Vagina (tissue), 2 donors: ENCODE measurements at places on chromosomes 16 and 17. TPM values are rescaled to one million over a fixed set of nuclear protein-coding genes. Genes with fewer than 3 reads are reported as not detected.
A peak's percentile ranks its signal among the peaks of the same experiment; 100 is the strongest.

GRCh38 chr17:80526116-80526910 lies 18.3 kb upstream of the RPTOR start:
- no peak overlapping the region for H3K27ac ChIP-seq
- H3K4me1 ChIP-seq: peaks cover 7% of the 10 kb centered on the region
- no peak for DNase-seq

The CIBAR2 gene
- not detected for total RNA-seq

DNA sequence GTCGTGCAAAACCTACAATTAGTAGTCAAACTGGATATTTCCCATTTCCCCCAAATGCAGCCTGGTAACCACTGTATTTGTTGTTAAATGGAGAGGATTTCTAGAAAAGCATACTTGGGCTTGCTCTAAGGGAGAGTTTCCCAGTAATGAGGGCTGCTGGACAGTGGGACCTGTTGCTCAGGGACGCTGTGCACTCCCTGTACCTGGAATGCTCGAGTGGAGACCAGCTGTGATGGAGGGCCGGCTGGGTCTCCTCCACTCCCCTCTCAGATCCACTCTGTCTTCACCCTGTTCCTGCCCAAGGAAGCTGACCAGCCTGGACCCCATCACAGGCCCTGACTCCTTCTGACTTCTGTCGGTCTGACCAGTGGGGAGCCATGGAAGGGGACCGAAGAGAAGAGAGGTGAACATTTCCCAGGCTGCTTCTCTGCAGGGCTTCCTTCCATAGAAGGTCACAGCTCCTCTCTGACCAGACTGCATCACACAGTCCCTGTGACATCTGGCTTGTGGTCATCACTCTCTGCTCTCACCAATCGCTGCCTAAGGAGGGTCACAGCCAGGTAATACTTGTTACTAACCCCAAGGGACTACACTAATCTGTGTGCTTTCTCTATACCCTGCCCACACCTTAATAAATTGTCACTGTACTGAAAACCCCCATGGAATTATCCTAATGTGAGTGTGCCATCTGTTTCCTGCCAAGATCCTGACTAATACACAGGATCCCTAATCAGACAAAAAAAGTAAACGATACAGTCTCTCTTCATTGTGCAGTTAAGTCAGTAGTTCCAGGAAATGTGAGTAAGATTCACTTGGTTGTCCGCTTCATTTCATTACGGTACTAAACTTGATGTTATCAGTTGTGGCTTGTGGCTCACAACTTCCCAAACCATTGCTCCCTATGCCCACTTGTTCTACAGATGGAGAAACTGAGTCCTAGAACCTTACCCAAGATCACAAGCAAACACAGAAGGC lies 102.4 kb downstream of the CCT6B start:
- no peaks in the 10 kb centered on the region for H3K36me3 ChIP-seq
- no peaks in the 10 kb centered on the region for H3K4me1 ChIP-seq
- DNase-seq: no peak
- no peak overlapping the region for H3K4me3 ChIP-seq
- no peaks in the 10 kb centered on the region for H3K27me3 ChIP-seq
- H3K27ac ChIP-seq: no peak overlapping the region

DNA sequence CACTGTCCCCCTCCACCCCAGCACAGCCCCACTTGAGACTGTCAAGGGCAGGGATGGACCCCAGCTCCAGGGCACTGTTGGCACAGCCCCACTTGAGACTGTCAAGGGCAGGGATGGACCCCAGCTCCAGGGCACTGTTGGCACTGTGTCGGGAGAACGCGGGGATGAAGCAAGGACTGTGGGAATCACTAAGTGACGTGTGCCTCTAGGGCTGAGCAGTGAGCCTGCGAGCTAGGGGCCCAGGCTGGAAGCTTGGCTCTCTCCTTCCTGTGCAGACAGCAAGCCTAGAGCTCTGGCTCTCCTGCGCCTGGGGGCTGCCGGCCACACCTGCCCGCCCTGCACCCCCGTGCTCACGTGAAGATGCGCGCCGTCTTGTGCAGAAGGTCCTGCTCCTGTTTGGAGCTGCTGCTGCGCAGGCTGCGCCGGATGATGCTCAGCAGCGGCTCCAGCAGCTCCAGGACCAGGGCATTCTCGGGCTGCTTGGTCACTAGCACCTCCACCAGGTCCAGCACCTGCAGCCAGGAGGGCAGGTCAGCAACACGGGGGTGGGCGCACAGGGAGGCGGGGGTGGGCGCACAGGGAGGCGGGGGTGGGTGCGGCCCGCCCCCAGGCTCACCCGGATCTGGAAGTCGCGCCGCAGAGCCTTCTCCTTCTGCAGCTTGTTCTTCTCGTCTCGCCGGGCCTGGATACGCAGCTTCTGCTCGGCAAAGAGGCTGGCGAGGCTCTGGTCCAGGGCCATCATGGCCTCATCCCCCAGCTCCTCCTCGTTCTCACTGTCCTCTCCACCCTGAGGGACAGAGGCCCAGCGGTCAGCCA lies 10.8 kb downstream of the MYBBP1A start:
- no peaks in the 10 kb centered on the region for H3K4me1 ChIP-seq
- DNase-seq: no peak
- H3K4me3 ChIP-seq: no peak overlapping the region
- no peaks in the 10 kb centered on the region for H3K27me3 ChIP-seq
- peaks cover 77% of the 10 kb centered on the region for H3K36me3 ChIP-seq

The TMEM92 gene
- 0.74 TPM for total RNA-seq

The TUBB3 gene
- 19.2 TPM for total RNA-seq

The GFAP gene
- total RNA-seq: not detected

DNA sequence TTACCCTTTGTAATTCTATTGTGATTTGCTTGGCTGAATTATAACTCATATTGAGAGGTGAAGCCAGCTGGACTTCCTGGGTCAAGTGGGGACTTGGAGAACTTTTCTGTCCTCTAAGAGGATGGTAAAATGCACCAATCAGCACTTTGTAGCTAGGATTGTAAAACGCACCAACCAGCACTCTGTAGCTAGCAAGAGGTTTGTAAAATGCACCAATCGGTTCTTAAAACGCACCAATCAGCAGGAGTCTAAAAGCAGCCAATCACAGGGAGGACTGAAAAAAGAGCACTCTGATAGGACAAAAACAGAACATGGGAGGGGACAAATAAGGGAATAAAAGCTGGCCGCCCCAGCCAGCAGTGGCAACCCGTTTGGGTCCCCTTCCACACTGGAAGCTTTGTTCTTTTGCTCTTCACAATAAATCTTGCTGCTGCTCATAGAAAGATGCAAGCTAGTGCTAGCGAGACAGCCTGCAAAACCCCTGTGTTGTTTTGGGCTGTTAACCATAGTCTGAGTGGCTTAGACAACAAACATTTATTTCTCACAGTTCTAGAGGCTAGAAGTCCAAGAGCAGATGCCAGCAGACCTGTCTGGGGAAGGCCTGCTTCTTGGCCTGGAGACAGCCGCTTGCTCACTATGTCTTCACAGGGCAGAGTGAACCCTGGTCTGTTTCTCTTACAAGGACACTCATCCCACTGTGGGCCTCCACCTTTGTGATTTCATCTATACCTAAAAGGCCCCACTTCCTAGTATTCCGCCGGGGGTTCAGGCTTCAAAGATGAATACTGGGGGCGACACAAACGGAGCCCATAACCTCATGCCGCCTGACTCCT lies 39.0 kb upstream of the CRISPLD2 start:
- H3K4me3 ChIP-seq: no peak overlapping the region
- DNase-seq: no peak
- H3K27me3 ChIP-seq: no peaks in the 10 kb centered on the region
- no peak overlapping the region for H3K27ac ChIP-seq
- no peaks in the 10 kb centered on the region for H3K4me1 ChIP-seq

- H3K27ac ChIP-seq: no peak overlapping the region
- H3K36me3 ChIP-seq: no peaks in the 10 kb centered on the region
- H3K4me1 ChIP-seq: no peaks in the 10 kb centered on the region
- no peak overlapping the region for H3K4me3 ChIP-seq
Measured at GRCh38 chr17:67059372-67059771, 15.0 kb downstream of the CACNG1 start.

DNA sequence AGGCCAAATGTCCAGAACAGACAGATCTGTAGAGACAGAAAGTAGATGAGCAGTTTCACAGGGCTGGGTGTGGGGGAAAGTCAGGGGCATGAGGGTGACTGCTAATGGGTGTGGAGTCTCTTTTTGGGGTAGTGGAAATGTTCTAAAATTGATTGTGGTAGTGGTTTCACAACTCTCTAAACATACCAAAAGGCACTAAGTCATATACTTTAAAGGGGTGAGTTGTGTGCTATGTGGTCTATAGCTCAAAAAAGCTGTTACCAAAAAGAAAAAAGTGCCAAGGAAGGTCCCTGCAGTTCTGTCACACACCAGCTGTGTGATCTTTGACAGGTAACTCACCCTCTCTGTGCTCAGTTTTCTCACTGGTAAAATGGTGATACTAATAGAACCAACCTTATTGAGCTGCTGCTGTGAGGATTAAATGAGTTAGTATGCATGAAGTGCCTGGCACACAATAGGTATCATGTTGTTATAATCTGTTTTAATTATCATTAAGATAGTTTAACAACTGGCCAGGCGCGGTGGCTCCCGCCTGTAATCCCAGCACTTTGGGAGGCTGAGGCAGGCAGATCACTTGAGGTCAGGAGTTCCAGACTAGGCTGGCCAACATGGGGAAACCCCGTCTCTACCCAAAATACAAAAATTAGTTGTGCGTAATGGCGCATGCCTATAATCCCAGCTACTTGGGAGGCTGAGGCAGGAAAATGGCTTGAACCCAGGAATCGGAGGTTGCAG lies 10.3 kb downstream of the ITGAX start:
- H3K4me3 ChIP-seq: no peak overlapping the region
- no peak for DNase-seq
- no peaks in the 10 kb centered on the region for H3K4me1 ChIP-seq

DNA sequence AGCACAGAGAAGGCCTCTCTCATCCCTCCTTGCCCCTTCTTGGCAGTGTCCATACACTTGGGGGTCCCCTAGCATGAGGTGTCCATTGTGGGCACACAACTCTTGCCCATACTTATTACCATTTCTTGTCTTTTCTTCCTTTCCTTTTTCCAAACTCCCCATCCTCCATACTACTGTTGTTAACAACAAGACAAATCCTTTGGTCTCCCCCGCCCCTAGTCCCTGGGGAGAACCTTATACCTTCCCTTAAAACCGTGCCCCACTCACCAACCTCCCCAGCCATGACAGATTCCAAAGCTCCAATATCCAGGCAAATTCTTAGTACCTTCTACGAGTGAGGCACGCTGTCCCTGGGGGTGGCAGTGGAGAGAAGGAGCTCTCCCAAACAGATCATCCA lies 82.9 kb downstream of the GAS7 start:
- H3K27me3 ChIP-seq: no peaks in the 10 kb centered on the region
- DNase-seq: no peak
- H3K27ac ChIP-seq: peak overlapping the region; percentile 74
- no peaks in the 10 kb centered on the region for H3K36me3 ChIP-seq

GRCh38 chr16:25713785-25714570 lies 22.2 kb downstream of the HS3ST4 start:
- DNase-seq: no peak
- no peaks in the 10 kb centered on the region for H3K36me3 ChIP-seq
- H3K27me3 ChIP-seq: no peaks in the 10 kb centered on the region
- no peak overlapping the region for H3K27ac ChIP-seq

DNA sequence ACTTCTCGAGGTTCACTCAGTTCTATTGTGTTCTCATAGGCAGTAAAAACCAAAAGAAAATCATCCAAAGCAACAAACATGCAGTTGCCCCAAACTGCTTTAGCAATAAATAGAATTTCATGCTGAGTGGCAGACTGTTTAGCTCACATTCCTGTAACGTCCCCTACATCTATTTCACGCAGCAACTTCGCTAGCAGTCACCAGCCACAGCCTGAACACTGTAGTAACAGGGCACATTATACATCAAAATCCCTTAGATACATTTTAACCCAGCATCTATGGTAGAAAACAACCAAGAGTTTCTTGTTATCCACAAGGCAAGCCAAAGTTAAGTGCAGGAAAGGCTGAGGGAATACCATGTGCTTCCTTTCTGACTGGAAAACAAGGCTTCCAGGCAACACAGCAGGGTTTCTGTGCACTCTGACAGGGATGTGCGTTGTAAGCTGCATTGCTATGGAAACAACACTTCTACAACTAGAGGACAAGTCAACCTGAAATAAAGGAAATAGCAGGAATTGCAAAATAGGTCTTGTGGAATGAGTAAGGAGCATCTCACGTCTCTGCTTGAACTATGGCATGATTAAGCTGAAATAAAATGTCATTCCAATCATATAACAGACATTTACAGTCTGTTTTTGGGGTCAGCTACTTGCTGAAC lies 55.4 kb downstream of the CFDP1 start:
- DNase-seq: no peak
- peak overlapping the region; percentile 62 for H3K27ac ChIP-seq
- H3K27me3 ChIP-seq: no peaks in the 10 kb centered on the region
- no peak overlapping the region for H3K4me3 ChIP-seq
- peaks cover 62% of the 10 kb centered on the region for H3K4me1 ChIP-seq

The SCARF1 gene
- total RNA-seq: 26.3 TPM

- H3K4me1 ChIP-seq: no peaks in the 10 kb centered on the region
- H3K36me3 ChIP-seq: no peaks in the 10 kb centered on the region
- no peaks in the 10 kb centered on the region for H3K27me3 ChIP-seq
- no peak overlapping the region for H3K27ac ChIP-seq
- DNase-seq: peak; percentile 67
Measured at GRCh38 chr17:6350806-6351205, 84.1 kb downstream of the AIPL1 start.

The TPSD1 gene
- 7.1 TPM for total RNA-seq

The IRX5 gene
- total RNA-seq: 11.0 TPM

GRCh38 chr17:80861418-80861815 lies 130.2 kb upstream of the CHMP6 start:
- no peak overlapping the region for H3K4me3 ChIP-seq
- H3K36me3 ChIP-seq: no peaks in the 10 kb centered on the region
- no peak overlapping the region for H3K27ac ChIP-seq
- DNase-seq: no peak

- H3K4me3 ChIP-seq: no peak overlapping the region
- H3K27me3 ChIP-seq: no peaks in the 10 kb centered on the region
- no peaks in the 10 kb centered on the region for H3K36me3 ChIP-seq
- no peaks in the 10 kb centered on the region for H3K4me1 ChIP-seq
- no peak for DNase-seq
Measured at GRCh38 chr16:27906883-27907282, 156.6 kb downstream of the GSG1L start.

The TBC1D3I gene
- 1.7 TPM for total RNA-seq

- peaks cover 67% of the 10 kb centered on the region for H3K4me1 ChIP-seq
- no peaks in the 10 kb centered on the region for H3K27me3 ChIP-seq
- no peak overlapping the region for H3K4me3 ChIP-seq
- peak overlapping the region; percentile 65 for H3K27ac ChIP-seq
Measured at GRCh38 chr16:11354733-11355574, 9.7 kb downstream of the RMI2 start.

- no peaks in the 10 kb centered on the region for H3K27me3 ChIP-seq
- H3K27ac ChIP-seq: no peak overlapping the region
- H3K4me1 ChIP-seq: peaks cover 28% of the 10 kb centered on the region
- H3K4me3 ChIP-seq: peak overlapping the region; percentile 65
Measured at GRCh38 chr17:40362696-40363110, 1.8 kb downstream of the GJD3 start.

- H3K36me3 ChIP-seq: no peaks in the 10 kb centered on the region
- no peaks in the 10 kb centered on the region for H3K27me3 ChIP-seq
- DNase-seq: no peak
- H3K4me3 ChIP-seq: no peak overlapping the region
- H3K27ac ChIP-seq: no peak overlapping the region
Measured at GRCh38 chr16:20391045-20391444, 13.5 kb downstream of the PDILT start.
